AG09309 (cell line): ENCODE measurements at places on chromosomes 7 and 10.
A peak's percentile ranks its signal among the peaks of the same experiment; 100 is the strongest.

DNA sequence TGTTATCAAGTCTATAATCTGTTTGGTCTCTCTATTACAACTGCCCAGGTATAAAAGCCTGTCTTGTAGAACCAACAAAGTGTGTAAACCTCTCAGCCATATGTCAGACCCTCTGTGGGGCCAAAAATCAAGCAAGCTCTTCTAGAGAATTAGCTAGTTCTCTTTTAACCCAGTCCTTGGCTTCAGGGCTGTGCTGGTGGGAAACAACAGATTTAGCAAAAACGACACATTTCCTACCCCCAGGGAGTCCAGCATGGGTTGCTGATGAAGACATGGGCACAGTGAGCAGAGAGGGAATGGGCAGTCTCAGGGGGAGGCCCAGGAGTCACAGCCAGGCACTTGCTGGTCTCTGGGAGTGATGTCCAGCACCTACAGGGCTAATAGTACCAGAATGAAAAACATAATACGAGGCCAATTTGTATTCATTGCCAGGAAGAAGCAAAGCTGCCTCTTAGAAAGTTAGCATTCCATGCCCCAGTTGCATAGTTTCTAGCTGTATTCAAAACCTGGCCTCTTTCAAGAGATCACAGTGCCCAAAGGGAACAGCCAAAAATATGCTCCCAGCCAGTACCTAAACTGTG lies 80.1 kb downstream of the FRMD4A start:
- DNase-seq, result no peak

DNA sequence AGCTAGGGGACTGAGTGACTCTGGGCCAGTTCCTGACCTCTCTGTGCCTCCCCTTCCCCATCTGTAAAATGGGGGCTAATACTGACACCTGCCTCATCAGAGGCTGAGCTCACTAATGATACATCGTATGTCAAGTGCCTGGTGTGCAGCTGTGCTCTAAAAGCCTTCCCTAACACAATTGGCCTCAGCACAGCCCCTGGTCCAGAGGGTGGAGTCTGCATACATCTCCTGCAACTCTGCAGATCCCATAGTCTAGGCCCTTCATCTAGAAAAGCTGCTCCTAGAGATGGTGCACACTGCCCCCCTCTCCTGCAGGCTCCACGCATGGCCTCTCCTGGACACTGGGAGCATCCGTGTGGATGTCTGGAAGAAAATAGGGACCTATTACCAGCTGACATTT lies 255.0 kb downstream of the RPS24 start:
- DNase-seq, result no peak

- DNase-seq, result peak; percentile 61
Observed at GRCh38 chr10:98309366-98310355, 41.7 kb upstream of the LOXL4 start.

- no peak for DNase-seq
Observed at GRCh38 chr7:40329601-40330153, 194.9 kb downstream of the SUGCT start.

- DNase-seq, result no peak
Observed at GRCh38 chr7:50282813-50283605, 21.5 kb upstream of the IKZF1 start.

DNA sequence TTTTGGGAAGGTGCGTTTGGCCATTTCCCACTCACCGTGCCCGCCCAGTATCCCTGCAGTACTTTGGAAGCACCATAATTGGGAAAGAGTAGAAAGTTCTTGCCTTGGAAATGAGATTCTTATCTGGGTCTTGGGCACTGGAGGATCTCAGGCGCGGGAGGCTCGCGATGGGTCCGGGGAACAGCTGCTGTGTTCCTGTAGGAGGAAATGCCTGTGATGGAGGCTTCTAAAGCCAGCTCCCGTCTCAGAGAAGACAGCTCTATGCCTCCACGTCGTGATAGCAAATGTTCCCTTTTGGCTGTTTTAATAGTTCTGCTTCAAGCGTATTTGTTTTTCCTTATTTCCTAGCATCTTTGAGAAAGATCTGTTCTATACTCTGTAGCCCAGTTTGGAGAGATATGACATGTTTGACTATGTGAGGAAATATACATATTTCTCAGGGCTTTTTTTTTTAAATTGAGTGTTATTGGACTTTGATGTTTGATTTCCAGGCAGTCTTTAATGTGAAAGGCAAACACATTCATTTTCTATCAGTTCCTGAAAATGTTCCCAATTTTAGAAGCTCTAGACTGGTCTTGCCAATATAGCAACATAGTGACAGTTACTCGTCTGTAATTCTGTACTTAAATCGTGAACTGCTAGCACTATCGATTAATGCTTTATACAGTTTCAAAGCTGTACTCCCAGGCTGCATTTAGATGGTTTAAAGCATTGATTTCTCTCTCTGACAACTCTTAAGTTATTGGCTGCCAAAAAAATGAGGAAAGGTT lies 280.8 kb downstream of the DPP6 start:
- DNase-seq, result no peak

DNA sequence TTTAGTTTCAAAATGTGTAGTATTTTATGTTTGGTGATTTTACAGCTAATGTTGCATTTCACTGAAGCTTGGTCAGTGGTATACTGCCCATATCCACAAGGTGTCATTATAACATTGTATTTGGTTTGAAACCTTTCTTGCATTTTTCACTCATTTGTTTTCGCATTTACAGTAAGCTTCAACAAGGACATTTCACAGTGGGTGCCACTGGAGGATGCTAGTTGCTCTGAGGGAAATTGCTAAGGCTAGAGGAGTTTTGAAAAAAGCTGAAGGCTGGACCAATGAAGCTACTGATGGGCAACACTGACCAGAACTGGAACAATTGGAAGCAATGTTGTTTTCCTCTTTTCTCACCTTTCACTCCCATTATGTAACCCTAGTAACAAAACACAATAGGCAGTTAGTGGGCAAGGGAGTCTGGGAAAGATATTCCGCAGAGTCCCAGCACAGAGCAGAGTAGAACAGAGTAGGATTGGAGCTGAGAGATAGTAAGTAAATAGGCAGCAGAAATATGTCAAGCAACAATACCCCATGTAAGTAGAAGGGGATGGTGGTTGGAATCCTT lies 23.6 kb upstream of the SRI start:
- DNase-seq, result no peak
